ENCODE measurements at places on chromosomes 6 and 20.

- DNase-seq, result peak; percentile 36
Observed at GRCh38 chr20:22582386-22582963, 1.9 kb downstream of the FOXA2 start.

DNA sequence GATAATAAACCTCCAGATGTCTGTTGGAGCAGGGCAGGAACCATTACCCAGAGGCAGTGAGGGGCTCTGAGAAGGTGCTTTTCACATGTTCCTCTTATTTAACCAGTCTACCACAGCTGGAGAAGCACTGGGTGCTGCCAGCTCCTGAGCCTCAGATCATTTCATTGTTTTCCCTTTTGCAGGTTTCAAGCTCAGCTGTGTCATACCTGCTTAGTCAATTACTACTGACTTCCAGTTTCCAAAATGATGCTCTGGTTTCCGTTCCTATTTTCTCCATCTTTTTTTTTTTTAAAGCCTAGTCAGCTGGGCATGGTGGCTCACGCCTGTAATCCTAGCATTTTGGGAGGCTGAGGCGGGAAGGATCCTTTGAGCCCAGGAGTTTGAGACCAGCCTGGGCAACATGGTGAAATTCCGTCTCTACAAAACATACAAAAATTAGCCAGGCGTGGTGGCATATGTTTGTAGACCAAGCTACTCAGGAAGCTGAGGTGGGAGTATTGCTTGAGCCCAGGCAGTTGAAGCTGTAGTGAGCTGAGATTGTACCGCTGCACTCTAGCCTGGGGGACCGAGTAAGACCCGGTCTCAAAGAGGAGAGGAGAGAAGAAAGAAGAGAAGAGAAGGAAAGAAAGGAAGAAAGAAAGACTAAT is 6.7 kb downstream of the FLOT1 start:
- DNase-seq, result no peak

DNA sequence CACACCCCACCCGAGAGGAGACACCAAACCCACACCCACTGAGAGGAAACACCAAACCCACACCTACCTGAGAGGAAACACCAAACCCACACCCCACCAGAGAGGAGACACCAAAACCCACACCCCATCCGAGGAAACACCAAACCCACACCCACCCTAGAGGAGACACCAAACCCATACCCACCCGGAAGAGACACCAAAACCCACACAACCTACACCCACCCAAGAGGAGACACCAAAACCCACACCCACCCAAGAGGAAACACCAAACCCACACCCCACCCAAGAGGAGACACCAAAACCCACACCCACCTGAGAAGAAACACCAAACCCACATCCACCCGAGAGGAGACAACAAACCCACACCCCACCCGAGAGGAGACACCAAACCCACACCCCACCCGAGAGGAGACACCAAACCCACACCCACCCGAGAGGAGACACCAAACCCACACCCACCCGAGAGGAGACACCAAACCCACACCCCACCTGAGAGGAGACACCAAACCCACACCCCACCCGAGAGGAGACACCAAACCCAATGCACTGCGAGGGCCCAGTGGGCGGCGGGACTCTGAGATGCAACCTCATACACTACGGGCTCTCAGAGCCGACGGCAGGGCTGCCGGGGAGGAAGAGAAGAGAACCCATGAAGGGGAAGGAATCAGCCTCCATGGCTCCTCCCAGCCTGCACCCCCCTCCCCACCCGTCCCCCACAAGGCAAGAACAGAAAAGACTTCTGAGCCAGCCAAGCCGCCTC is 83.3 kb downstream of the TAF4 start:
- DNase-seq, result no peak

DNA sequence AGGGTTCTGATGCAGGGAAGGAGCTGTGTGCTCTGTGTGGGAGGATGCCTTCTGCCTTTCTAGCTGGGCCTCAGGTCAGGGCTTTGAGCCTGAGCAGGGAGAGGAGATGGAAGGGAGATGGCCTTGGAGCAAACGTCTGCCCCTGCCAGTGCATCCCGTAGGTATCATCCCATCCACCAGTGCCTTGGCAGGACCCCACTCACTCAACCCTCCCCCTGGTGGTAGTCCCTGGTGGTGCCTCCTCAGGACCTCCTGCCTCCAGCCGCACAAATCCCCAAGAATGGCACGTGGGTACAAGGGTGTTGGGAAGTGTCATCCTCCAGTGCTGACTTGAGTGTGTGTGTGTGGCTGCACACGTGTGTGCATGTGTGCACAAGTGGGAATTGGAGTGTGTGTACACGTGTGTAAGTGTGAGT is 23.1 kb upstream of the MICB start:
- DNase-seq, result no peak

All from glutamatergic neuron (in vitro differentiated cells).